Activated CD4-positive, alpha-beta memory T cell treated with anti-CD3 and anti-CD28 coated beads, Interleukin-2, amount 10 ng/mL, durations not matched to agents 7 days and 5 days (primary cell): ENCODE measurements at places on chromosomes 13 and 19.

GRCh38 chr13:23668562-23668961 is 98.3 kb downstream of the TNFRSF19 start:
- no peak for DNase-seq

GRCh38 chr13:26601669-26602068 is 44.2 kb downstream of the WASF3 start:
- DNase-seq: peak; percentile 32

- DNase-seq: no peak
Measured at GRCh38 chr19:15137777-15138176, 30.6 kb downstream of the SYDE1 start.

DNA sequence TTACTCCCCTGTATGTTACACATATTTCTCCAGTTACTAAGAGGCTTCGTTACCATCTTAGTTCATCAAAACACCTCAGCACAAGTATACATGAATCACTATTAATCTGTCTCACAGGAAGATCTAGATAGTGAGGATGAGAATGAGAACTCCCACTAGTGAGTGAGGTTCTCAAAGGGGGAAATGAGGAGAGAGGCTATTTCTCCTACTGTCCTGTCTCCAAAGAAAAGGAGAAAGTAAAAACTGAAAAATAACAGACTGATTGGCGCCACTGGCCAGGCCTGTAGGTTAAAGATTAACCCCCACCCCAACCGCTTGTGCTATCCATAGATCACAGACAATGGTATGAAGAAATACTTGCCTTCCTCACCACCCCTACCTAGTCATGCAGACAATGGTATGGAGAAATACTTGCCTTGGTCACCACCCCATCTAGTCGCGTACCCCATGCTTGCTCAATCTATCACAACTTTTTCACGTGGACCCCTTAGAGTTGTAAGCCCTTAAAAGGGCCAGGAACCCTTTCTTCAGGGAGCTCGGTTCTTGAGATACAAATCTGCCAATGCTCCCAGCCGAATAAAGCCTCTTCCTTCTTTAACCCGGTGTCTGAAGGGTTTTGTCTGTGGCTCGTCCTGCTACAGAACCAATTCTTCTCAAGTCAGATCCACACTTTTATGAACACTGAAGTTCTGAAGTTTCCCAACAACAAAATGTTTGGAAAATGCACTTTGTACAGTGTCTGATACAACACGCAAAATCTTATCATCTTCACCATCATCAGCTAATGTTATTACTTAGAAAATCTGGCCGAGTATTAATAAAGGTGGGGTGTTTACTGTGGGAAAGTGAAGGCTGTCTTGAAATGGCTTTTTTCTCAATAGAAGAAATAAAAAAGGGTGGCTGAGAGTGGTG is 598.1 kb downstream of the UQCRFS1 start:
- no peak for DNase-seq

DNA sequence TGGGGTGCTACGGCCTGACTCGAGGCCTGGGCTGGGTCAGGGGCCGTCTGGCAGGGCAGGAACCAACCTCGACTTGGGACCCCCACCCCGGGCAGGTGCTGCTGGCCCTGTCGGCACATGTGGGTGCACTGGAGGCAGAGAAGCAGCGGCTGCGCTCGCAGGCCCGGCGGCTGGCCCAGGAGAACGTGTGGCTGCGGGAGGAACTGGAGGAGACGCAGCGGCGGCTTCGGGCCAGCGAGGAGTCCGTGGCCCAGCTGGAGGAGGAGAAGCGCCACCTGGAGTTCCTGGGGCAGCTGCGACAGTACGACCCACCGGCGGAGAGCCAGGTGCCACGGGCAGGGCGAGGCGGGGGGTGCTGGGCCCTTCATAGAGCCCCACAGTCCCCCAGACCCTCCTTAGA is 5.9 kb downstream of the KLC3 start:
- DNase-seq: no peak
